Stimulated activated CD8-positive, alpha-beta memory T cell treated with anti-CD3 and anti-CD28 coated beads, Interleukin-4, amount 100 ng/mL, for 4 hours (primary cell): ENCODE measurements at places on chromosomes 4 and X.

DNA sequence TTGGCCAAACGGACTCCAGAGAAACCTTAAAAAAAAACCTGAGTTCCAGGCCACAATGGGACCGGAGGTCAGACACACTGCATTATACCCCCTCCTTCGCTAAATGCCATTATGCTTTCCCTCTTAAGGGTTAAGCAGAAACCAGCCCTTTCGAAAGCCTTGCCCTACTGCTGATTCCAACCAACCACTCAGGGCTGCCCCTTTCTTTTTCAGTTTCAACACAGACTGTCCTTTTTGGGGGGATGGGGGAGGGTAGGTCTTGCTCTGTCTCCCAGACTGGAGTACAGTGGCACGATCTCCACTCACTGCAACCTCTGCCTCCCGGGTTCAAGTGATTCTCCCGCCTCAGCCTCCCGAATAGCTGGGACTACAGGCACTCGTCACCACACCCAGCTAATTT, 49.5 kb upstream of the MAN2B2 start:
- no peak for DNase-seq

GRCh38 chrX:10697616-10698317, 77.4 kb upstream of the MID1 start:
- DNase-seq = no peak

DNA sequence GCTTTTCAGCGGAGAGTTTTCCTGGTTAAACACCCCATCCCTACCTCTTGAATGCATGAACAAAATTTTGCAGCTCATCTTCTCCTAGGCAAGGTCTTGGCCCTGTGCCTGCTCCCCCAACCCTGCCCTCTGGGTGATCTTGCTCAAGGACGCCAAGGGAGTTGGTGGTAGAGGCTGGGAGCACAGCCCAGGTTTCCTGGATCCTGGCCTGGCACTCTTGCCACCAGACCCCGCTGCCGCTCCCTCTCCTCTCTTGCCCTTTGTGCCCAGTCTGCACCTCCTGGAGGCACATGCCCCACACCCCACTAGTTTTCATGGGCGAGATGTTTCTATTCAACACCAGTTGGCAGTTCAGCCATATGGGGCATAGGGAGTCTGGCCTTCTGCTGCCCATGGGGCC, 37.3 kb downstream of the TSC22D3 start:
- no peak for DNase-seq

DNA sequence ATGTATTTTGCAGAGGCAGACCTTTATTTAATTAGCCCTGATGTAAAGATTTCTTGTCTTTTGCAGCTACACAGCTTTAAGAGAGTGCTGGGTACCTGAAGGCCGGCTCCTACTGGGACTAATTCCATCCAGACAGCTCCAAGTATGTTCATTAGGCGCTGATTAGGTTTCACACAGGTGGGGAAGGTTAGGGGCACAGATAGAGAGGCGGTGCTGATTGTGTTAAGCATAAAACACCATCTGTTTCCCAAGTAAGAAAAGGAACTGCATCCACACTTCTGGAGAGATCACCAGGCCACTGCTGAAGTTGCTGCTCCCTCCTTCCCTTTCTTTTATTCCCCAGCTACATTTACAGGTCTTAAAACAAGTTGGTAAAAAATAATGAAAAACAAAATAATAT, 349.5 kb downstream of the ZIC3 start:
- DNase-seq = no peak

GRCh38 chr4:165351359-165352130, 24.1 kb downstream of the MSMO1 start:
- no peak for DNase-seq

DNA sequence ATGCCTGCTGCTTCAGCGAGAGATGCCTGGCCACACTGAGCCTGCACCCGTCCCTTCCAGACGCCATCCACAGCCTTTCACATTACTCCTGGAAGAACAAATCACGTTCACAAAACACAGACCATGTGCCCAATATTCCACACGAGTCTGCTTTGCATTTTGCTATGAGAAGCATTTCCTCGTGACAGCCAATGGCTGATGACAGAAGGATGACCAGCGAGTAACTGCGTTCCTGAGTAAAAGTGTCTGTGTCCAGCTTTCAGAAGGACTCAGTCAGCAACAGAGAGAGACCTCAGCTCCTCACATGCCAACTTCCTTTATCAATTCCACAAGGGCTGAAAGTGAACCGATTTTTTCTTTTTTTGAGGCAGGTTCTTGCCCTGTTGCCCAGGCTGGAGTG, 19.5 kb downstream of the NAT8L start:
- DNase-seq = no peak

DNA sequence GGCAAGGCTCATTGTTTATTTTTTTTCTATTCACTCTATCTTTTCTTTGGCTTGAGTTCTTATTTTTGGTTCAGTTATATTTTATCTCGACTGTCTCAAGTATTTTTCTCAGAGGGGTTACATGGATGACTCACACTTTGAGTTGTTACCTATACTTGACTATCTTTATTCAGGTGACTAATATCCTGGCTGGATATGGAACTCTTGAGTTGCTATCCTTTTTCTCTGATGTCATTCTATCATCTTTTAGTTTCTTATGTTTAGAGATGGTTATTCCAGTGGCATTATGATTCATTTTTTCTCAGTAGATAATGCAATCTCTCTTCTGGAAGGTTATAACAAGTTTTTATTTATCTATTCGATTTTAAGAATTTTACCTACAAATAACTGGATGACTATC, 117.9 kb downstream of the COX18 start:
- DNase-seq = no peak

DNA sequence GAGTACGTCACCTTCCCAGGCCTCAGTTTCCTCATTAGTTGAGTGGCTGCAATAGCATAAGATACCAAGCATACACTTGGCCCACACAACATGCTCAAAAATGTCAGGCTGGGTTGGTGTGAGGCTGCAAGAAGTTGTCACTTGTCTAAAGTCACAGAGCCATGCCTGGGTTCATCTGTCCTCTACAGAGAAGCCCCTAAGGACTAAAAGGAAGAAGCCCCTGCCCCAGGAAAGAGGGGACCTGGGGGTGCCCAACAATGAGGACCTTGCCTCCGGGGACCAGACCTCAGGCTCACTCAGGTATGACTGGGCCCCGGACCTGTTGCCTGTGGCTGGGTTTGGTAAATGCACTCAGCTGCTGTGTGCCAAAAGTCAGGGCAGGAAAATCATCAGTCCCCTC, 82.7 kb downstream of the CRMP1 start:
- DNase-seq = no peak

- no peak for DNase-seq
These were observed 65.3 kb downstream of the PDLIM5 start for GRCh38 chr4:94516999-94517398.

DNA sequence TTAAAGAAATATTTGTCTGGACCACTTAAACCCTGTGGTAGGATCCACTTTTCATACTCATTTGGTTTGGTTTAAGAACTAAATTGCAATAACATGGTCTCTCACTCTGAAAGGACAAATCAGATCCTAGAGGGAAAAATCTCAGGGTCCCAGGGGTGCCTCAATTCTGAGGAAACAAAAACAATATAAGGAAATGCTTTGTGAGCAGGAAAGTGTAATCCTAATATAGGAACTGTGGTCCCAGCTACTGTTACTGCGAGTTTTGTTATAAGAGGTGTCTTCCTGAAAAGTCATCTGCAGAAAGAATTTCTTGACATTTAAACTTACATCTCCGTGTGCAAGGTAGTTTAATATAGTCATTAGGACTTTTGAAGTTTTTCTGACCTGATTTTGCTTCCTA, 420.1 kb upstream of the LCORL start:
- DNase-seq = no peak

- no peak for DNase-seq
These were observed 1609.0 kb upstream of the AGA start for GRCh38 chr4:179051206-179051605.

DNA sequence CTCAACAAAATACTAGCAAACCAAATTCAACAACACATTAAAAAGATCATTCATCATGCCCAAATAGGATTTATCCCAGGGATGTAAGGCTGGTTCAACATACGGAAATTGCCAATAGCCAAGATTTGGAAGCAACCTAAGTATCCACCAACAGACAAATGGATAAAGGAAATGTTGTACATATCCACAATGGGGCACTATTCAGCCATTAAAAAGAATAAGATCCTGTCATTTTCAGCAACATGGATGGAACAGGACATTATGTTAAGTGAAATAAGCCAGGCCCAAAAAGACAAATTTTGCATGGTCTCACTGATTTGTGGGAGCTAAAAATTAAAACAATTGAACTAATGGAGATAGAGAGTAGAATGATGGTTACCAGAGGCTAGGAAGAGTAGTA, 82.0 kb upstream of the FAM241A start:
- DNase-seq = no peak

DNA sequence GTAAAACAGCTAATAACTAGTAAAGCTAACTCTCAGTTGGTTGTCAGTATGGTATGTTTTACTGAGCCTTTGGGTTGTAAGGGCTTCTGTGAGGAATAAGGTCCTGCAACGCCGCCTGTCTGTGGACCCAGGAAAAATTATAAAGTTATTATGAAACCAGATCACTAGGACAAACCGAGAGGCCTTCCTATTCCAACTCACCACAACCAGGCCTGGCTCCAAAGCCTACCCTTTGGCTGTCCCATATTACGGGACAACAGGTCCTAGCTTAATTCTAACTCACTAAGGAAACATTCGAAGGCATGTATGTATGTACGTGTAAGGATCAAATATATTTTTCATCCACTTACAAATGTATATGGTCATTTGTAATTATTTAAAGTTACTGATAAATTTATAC, 1.4 kb downstream of the ANKRD17 start:
- DNase-seq = peak; percentile 36

GRCh38 chrX:124215786-124216185, 116.7 kb upstream of the TEX13D start:
- DNase-seq = no peak

GRCh38 chr4:57156242-57156990, 46.2 kb upstream of the IGFBP7 start:
- DNase-seq = no peak

- no peak for DNase-seq
These were observed 149.5 kb downstream of the EDA2R start for GRCh38 chrX:66489339-66489738.

GRCh38 chrX:15616531-15616930, 15.8 kb upstream of the ACE2 start:
- no peak for DNase-seq

GRCh38 chrX:106906361-106906760, 3.2 kb upstream of the RIPPLY1 start:
- DNase-seq = no peak

DNA sequence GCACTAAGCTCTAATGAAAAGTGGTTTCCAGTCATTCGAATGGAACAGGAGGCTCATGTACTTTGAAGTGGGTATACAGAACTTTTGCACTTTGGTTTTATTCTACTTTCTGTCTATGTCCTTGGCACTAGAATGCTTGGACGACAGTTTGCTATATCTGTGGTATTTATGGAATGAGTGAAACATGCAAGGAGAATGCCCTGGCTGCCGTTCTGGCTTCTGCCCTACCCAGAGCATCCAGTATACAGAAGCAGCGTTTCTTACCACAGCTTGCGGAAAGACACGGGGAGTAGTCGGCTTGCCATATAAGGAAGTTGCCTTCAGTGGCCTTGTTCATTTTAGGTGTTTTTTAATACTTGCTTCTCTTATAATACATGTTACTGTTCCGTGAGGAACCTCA, 98.0 kb downstream of the TBL1X start:
- no peak for DNase-seq

DNA sequence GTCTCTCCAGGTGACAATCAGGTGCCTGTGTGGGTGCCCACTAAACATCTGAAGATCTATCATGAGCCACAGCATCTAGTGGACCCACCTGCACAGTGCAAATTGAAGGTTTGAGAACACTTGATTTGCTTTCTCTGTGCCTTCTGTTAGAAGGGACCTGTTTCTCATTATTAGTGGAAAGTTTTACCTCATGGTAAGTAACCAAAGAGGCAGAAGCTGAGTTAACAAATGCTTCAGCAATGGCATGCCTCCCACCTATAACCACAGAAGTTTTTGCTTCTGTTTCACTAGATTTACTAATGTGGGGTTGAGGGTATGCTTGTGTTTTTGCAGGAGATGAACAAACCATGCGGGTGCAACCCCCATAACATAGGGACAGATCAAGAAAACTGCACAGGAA, 297.4 kb upstream of the DKK2 start:
- DNase-seq = no peak

DNA sequence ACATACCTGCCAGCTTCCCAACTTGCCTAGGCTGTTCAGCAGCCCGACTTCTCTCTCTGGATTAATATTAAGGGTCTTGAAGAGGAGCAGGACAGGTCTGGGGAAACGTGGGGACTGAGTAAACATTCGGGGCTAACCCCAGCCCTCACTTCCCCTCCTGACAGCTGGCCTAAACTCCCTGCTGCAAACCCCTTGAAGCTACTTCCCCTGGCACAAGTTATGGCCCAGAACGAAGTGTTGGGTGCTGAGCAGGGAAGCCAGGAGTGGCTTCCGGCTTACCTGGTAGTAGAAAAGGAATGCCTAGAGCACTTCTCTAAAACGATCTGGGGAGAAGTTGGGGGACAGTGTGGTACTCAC, 200.0 kb downstream of the BCOR start:
- DNase-seq = no peak

DNA sequence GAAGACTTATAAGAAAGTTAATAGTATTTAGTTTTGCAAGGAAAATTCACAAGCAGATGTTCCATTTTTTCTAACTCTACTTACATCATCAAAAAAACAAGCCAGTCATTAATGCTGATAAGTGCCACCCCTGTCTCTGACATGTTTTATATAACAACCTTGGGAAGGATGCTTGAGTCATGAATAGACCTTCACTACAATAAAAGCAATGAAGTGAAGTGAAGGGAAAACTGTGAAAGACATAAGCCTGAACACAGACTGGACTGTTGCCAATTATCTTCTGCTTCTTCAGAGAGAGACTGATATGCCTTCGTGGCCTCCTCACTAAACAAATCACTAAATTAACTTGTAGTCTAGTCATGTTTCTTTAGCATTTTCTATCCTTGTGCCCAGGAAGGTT, 353.2 kb downstream of the PDHA2 start:
- DNase-seq = no peak

DNA sequence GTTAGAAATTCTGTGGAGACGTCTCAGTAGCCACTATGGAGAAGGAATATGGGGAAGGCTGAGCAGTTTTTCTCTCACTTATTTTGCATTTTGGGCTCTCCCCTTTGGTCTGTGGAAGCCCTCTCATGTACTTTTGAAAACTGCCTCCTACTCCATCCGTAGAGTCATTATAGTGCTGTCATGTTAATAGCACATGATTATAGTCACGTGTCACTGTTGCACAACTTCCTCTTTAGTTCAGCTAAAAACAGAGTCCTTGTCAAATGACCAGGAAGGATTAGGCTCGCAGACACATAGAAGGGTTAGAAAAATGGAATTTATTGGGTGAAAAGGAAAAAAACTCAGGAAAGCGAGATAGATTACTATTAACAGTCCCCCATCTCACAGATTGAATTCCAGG, 258.2 kb upstream of the CXorf51A start:
- no peak for DNase-seq

DNA sequence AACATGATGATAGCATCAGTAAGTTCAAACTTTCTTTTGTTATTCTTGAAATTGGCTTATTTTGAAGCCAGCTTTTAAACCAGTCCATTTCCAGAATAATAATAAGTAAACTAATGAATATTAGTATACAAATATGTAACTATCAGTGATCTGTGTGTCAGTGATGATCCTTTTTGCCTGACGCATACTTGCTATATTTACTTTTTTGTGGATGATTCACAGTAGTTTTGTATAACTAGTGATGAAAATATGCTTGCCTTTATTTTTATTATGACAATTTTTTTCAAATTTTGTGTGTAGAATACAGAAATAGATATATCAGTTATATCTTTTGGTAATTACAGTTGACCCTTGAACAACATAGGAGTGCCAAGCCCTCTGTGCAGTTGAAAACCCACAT, 49.5 kb downstream of the USP53 start:
- DNase-seq = no peak
